ENCODE measurements at places on chromosomes 3 and 15.

GRCh38 chr3:150928234-150928633, 23.0 kb upstream of the MINDY4B start:
- DNase-seq: no peak

- DNase-seq: peak; percentile 56
Measured at GRCh38 chr3:38738630-38739395, 77.2 kb downstream of the SCN10A start.

DNA sequence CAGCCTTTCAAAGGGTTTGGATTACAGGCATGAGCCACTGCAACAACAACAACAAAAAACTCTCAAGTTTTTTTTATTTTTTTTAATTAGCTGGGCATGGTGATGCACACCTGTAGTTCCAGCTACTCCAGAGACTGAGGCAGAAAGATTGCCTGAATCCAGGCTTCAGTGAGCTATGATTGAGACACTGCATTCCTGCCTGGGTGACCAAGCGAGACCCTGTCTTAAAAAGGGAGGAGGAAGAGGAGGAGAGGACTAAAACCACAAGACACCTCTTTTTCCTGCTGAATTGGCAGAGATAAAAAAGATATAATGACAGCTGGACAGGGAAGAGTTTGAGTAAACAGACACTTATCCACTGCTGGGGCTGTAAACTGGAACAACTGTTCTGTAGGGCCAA, 22.7 kb upstream of the CHRNB4 start:
- DNase-seq: no peak

DNA sequence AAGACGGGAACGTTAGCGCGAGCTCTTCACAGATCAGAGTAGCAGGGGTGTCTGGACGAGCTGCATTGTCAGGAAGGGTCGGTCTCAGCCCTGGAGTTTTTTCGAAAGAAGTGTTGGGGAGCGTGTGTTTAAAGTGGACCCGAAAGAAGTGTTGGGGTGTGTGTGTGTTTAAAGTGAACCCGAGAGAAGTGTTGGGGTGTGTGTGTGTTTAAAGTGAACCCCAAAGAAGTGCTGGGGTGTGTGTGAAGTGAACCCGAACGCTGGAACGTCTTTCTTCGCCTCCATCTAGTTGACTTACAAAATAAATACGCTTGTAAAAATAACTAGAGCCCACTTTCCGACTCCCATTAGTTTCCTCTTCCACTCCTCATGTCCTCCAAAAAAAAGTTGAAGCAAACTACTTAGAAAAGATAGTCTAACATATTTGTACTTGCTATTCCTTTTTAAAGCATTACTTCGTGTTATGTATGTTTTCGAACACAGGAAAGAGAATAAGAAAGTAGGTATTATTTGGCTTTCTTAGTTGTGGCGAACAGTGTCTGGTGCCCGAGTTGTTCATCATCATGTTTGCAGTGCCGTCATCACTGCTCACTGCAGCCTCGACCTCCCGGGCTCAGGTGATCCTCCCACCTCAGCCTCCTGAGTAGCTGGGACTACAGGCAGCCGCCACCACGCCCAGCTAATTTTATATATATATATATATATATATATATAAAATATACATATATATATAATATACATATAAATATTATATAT, 1.0 kb downstream of the LRCH3 start:
- peak; percentile 7 for DNase-seq

DNA sequence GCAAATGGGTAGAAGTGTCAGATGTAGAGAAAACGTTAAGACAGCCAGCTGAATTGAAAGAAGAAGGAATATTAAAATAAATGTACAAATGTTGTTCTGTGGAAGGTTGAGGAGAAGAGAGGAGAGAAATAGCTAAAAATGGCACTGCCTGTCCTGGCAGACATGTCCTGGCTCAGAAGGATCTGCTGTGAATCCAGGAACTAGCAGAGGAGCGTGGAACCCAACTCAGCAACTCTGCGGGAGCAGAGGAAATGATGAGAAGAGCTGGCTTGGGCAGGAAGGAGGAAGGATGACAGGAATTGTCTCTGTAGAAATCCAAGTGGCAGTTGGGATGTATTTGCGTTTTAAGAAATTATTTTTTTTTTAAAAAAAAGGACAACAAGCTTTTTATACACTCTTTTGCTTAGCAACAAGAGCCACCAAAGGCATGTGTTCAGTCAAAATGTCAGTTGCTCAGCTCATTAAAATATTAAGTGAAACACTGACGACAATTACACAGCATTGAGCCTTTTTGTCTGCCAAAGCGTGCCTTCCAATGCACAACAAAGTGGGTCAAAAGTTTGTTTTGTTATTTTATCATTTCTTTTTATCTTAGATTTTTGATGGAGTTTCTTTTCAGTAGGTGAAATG, 16.1 kb downstream of the NANOGP8 start:
- no peak for DNase-seq

DNA sequence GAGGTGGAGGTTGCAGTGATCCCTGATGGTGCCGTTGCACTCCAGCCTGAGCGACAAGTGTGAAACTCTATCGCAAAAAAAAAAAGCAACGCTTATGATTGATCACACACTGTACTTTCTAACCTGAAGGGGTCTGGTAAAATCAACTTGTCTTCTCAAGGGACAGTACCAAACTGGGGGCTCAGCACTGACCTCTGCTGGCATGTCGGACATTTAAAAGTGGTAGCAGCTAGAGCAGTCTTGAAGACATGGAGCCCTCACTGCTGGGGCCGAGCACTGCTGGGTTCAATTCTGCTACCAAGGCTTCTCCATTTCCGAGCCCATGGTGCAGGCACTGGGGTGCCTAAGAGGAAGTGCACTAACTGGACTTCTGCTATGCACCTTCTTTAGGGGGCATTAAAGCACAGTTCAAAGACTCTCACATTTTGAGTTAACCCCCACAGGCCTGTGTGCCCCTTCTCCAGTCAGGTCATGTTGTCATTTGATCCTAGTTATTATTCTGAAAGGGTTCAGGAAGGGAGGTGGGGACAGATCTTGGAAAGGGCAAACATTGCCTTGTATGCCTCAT, 26.4 kb upstream of the LAMP3 start:
- peak; percentile 22 for DNase-seq

GRCh38 chr15:80272987-80273386, 21.0 kb upstream of the CTXND1 start:
- DNase-seq: no peak

- no peak for DNase-seq
Measured at GRCh38 chr3:141412087-141412935, 44.0 kb downstream of the ZBTB38 start.

DNA sequence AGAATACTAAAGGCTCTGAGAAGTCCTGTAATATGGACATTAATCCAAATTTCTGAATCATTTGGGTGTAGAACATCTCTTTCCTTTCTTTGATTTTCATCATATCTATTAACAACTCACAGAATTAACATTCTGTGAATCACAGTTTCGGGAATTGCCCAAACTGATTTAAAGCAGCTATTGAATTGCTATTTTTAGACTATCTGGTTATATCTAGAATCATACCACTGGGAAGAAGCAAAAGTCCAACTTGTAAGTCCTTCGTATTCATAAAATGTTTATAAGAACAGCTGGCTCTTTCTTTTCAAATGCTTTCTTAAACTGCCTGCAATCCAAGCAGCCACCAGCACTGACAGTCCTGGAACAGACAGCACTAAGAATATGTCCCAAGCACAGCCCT, 733.0 kb downstream of the NTRK3 start:
- no peak for DNase-seq

- no peak for DNase-seq
Measured at GRCh38 chr3:133745981-133746711, at the start of gene TF. Gene TF, plus strand, starts transcription at chr3:133746393. Its CDS starts 48 bp downstream, at chr3:133746441.

GRCh38 chr3:12187448-12188327, 29.0 kb upstream of the TIMP4 start:
- DNase-seq: peak; percentile 65

DNA sequence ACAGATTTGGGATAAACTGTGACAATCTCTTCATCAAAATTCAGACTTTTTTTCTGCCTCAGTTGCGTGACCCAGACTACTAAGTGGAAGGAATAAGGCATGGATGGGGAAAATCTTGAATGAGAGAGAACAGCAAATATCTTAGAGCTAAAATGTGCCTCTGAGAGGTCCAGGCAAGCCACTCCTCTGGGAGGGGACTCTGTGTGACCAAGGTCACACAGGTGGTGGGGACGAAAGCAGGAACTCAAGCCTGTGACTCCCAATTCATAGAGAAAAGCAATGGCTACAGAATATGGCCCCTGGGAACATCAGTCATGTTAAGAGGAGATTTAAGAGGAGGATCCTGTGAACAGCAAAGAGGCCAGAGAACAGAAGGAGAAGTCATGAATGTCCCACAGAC, 268.1 kb downstream of the FOXP1 start:
- no peak for DNase-seq

DNA sequence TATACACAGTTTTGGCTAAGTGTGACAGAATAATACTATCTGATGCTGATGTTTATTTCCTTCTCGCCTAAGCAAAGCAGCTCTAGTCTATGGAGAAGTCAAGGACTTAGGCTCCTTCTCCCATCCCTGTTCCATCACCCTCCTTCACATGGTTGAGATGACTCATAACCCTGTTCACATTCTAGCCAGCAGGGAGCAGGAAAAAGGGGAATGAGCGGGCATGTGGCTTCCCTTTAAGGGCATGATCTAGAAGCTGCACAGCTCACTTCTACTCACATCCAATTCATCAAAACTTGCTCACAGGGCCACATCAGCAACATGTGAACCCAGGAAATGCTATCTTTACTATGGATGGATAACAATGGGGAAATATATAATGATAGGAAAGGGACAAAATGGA, 40.9 kb downstream of the CBLB start:
- DNase-seq: peak; percentile 79

DNA sequence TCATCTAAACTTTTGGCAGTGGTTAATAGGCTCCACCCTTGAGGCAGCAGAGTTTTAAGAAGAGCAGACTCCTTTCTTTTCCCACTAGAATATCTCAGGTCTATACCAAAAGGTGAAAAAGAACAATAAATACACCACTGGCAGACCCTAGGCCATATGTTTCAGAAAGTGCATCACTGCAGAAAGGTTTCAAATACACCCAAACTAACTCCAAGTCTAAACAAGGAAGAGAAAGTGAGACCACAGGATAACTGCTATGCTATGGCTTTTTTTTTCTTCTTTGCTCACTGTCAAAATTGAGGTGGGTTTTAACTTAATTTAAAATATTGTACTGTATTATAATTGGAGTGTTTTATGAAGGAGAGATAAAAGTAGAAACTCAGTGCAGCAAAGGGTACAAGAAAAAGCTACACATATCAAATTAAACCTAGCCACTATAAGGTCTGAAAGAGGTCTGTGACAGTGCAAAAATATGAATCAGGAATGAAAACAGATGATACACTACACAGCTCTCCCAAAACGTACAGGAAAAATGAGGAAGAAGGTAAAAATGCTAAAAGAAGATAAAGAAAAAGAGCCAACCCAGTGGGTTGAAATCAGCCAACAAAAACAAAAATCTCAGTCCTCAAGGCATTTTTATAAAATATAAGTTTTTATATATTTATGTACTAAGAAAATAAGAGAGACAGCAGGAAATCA, 8.4 kb downstream of the SNX4 start:
- no peak for DNase-seq

DNA sequence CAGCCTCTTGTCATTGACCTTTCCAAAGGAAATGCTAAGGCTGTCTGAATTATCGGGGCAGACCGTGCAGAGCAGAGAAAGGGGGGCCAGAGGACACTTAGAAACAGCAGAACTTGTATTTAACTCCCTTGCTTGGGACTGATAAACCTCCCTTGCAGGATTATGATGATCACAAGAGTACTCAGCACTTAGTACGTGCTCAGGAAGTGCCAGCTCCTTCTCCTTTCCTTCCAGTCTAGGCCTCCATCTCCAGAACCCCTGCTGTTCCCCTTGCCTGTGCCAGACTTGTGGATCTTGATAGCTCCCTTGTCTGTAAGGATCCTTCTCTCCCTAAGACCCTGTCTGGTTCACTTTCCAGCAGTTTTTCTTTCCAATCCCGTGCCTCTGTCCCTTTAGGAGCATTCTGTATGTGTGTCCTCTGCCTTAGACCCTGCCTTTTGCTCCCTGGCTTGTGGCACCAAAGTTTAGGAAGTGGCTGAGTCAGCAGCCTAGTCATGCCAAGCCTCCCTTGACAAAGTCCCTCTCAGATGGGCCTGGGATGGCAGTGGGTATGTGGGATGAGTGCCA, 747 bp downstream of the SORD start:
- DNase-seq: peak; percentile 14

DNA sequence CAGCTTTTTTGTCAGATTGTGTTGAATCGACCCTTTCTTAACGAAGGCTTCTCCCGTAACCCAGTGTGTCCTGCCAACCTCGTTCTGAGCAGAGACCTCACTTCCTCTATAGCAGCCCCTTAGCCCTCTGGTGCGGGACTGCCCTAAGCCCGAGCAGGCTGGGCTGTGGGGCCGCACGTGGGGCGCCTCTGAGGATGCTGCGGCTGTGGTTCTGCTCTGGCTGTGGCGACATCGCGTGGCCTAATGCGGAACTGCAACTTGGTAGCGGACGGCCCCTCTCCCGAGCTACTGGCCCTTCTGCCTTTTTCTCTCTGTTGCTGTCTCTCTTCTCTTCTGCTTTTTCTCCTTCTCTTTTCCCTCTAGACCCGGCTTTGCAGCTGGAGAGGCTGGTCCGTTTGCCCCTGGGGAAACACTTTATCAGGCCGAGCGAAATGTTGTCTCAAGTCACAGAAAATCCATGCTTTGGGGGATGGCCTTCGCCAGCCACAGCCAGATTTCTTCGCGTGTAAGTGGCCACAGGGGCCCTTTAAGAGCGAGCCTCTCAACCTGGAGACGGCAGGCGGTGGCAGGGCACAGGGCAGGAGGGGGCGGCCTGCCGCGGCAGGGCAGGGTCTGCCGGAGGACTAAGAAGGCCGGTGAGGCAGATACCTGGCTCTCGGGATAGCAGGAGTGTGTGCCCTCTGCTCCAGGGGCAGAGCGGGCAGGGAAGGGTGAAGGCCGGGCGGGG, 19.4 kb upstream of the KIF23 start:
- peak; percentile 94 for DNase-seq

GRCh38 chr15:57785039-57785438, 78.5 kb downstream of the POLR2M start:
- DNase-seq: no peak

GRCh38 chr3:125351814-125352456, 23.2 kb downstream of the ZNF148 start:
- DNase-seq: no peak

DNA sequence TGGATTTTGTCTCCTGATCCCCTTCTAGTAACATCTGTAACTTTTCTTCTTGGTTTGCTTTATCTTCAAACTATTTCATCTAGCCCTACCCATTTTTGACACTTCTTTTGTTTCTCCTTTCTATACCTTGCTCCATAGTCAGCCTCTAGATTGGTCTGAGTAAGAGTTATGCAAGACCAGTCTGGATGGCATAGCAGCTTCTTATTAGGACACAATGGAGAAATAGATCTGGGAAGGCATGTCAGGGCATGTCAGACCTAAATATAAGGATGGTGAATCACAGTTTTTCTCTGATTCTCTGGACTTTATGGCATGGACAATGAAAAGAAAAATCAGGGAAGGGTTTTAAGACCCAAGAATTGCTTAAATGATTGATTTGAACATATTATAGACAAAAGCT, 452.5 kb downstream of the RAP2B start:
- DNase-seq: peak; percentile 6
